ENCODE measurements at places on chromosomes 5 and 9. TPM values are rescaled to one million over a fixed set of nuclear protein-coding genes. Genes with fewer than 3 reads are reported as not detected.

Gene STK10
- polyA plus RNA-seq = 8.9 TPM

Gene NHP2
- polyA plus RNA-seq = 82.1 TPM

Gene CCDC192
- 0.49 TPM for polyA plus RNA-seq

Gene SLCO6A1
- polyA plus RNA-seq = not detected

Gene SV2C
- 0.03 TPM for polyA plus RNA-seq

Gene TMC1
- polyA plus RNA-seq = 0.12 TPM

Gene FOXD4L4
- not detected for polyA plus RNA-seq

Gene SLC25A48
- polyA plus RNA-seq = 0.73 TPM

Gene PDE6A
- polyA plus RNA-seq = 1.3 TPM

Gene RGMB
- polyA plus RNA-seq = 3.6 TPM

Gene NEURL1B
- polyA plus RNA-seq = 21.0 TPM

Gene DOLPP1
- polyA plus RNA-seq = 27.4 TPM

Gene HBEGF
- polyA plus RNA-seq = 17.3 TPM

Gene RGS7BP
- not detected for polyA plus RNA-seq
